ENCODE measurements at places on chromosomes 2 and 18.

GRCh38 chr2:144654523-144654922 is 134.6 kb upstream of the ZEB2 start:
- DNase-seq = no peak

DNA sequence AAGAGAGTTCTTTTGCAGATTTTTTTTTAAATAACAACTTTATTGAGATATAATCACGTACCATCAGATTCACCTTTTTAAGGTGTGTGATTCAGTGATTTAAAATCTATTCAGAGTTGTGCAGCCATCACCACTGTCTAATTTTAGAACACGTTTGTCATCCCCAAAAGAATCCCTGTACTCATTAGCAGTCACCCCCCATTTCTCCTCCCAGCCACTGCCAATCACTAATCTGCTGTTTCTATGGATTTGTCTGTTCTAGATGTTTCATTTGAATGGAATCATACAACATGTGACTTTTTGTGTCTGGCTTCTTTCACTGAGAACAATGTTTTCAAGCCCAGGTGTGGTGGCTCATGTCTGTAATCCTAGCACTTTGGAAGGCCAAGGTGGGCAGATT is 55.4 kb upstream of the RAPH1 start:
- DNase-seq = no peak

- no peak for DNase-seq
Observed at GRCh38 chr2:204665207-204665606, 119.9 kb downstream of the PARD3B start.

- DNase-seq = no peak
Observed at GRCh38 chr18:29012364-29012763, 835.4 kb upstream of the CDH2 start.

DNA sequence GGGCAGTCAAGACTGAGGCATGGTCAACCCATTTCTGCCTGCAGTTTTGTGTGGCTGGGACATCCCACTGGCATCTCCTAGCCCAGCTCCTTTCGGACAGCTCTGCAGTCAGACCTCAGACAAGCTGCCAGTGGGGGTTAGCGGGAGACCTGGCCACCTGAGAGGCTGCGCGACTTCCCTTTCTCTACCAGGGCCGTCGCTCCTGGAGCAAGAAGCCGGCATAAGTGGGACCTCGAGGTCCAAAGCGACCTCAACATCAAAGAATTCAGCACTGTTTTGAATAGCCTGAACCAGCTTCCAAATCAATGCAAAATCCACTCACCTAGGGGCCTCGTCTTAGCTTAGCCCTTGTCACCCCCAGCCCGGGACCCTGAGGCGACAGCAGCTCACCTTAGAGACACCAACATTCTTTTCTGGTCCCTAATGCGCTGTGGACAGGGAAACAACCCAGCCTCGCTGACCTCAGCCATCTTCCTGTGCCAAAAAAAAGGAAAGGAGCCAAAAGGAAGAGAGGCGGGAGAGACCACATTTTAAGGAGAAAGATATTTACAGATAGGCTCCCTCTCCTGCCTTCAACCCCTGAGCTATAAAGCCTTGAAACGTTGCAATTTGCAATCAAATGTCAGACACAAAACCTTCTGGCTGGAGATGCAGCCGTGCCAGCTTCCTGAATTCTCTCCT is 81.2 kb downstream of the GFPT1 start:
- DNase-seq = no peak

DNA sequence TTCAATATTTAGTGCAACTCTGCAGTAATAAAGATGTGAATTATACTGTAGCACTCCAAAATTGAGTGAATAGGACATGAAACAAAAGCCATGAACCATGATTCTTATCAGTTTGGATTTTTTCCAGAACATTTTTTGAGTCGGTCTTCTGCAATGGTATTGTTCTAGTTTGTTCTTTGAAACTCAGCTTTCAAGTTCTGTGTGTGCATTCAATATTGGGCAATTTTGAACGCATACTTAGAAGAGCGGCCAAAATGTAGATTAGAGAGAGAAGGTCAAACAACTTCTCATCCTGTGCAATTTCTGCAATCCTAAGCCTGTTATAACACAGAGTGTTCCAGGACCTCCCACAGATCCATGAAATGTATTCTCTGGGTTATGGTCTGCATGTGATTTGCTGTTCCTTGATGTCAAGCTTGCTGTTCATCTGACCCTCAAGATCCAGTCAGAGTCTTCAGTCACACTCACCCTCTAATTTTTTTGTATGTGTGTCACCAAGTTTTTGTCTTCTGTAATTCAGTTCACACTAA is 48.3 kb downstream of the TSPYL6 start:
- DNase-seq = no peak

DNA sequence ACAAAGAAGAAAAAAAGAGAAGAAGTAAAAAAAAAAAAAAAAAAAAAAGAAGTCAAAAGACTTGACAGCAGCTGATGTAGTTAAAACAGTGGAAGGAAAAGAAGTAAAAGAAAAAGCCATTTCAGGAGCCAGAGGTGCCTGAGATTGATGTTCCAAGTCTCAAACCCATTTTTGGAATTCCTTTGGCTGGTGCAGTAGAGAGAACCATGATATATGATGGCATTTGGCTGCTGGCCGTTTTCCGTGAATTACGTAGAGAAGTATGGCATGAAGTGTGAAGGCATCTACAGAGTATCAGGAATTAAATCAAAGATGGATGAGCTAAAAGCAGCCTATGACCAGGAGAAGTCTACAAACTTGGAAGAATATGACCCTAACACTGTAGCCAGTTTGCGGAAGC is 7.6 kb upstream of the CHST10 start:
- DNase-seq = no peak

GRCh38 chr2:53508667-53509066 is 258.9 kb upstream of the CHAC2 start:
- no peak for DNase-seq

DNA sequence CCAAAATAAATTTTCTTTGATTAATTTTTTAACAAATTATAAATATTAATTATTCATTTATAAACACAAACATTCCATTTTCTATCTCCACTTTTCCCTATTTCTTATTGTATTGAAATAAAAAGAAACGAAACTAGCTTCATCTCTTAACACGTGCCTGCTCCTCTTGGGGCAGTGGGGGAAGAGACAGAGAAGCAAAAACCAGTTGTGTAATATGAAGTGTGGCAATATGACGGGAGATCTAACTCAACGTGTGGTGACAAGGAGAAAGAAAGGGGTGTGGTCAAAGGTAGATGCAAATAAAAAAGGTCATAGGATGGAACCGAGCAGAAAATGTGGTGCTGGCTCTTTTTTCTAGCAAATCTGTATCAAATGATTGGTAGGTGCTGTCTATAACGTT is 106.9 kb upstream of the SLC8A1 start:
- DNase-seq = no peak

DNA sequence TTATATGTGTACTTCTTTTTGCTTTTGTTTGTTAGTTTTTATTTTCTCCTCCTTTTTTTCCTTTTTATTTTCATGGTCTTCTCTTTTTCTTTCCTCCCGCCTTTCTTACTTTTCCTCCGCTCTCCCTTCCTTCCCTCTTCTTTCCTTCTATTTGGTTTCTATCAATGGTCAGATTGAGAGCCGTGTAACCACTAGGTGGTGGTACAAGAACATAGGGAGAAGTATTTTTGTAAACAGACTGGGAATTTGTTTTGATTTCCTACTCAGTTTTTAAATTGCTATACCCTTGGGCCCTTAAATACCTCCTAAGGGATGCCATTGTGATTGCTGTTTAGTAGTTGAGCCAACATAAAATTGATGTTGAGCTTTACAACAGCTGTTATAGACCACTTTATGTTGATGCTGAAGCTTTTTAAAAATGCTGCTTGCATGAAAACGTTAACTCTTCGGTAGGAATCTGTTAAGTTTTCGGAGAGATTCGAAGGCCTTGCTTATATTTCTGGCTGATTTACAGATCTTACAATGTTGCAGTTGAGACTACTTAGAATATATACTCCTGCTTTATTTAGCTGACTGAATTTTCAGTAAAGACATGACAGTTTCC is 124.2 kb downstream of the UBE2E3 start:
- DNase-seq = no peak

- no peak for DNase-seq
Observed at GRCh38 chr2:19988600-19988999, 1.3 kb downstream of the WDR35 start.

Measured in stimulated activated CD8-positive, alpha-beta memory T cell treated with anti-CD3 and anti-CD28 coated beads, Interleukin-15, amount 100 ng/mL, for 24 hours (primary cell).